Activated B cell treated with CpG ODN at 0.5 μM for 24 hours (primary cell): ENCODE measurements at places on chromosomes 2 and 18.

DNA sequence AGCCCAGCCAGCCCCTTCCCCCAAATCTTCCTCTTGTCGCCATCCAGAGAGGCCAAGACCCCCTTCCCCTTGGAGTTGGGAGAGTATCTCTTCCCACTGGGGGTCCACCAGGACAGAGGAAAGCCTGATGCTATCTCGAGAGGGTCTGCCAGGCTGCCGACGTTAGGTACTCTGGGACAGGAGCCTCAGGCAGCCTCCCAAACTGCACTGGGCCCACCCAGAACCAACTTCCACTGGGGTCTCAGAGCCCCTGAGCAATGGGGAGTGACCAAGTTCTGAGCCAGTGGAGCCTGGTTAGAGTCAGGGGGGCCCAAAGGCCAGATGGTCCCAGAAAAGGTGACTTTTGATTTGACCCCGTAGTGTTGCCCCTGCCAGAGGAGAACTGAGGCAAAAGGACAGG, 189.1 kb downstream of the INHBB start:
- no peak for DNase-seq

DNA sequence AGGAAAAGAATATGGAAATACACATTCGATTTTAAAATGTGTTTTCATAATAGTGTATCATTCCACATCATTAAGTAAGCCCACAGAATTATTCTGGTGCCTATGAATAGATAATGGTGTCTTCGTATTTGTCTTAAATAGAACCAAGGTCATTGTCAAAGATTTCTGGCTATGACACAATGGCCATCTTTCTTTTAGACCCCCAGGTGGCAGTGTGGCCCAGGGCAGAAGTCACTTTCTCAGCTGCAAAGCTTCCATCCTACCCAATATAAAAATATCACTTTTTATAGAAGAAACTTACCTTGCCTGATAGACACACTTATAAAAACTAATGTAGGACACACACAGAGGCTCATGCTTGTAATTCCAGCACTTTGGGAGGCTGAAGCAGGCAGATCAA, 57.5 kb downstream of the ZRANB3 start:
- no peak for DNase-seq

DNA sequence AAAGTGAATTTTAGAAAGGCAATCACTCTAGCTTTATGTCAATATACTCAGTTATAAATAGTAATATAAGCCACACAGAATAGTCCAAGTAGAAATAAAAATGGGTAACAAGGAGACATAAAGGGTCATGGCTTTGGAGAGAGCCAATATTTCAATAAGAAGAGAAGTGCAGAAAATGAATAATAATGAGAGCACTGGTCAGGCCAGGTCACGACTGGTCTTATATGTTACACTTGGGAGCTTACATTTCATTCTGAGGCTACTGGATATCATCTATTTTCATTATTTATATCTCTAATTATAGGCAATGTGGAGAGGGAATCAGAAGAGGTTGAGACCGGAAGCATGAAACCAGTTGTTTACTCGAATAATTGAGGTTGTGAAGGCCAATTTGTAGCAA, 180.8 kb upstream of the PID1 start:
- no peak for DNase-seq

DNA sequence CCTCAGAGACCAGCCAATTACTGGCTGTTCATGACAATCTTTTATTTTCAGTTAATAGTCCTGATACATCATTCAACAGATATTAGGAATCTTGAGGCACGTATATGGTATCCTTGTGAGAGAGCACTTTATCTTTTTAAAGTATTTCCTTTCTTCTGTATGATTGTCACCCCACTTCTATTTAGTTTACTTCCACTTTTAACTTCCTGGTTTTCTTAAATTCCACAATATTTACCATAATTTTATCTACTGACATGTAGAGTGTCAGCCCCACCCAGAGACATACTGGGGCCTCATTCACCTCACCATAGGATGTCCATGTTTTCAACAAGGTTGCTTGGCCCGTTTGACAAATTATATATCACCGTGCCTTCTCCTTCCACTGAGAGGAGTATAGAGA, 182.9 kb upstream of the ID2 start:
- no peak for DNase-seq

DNA sequence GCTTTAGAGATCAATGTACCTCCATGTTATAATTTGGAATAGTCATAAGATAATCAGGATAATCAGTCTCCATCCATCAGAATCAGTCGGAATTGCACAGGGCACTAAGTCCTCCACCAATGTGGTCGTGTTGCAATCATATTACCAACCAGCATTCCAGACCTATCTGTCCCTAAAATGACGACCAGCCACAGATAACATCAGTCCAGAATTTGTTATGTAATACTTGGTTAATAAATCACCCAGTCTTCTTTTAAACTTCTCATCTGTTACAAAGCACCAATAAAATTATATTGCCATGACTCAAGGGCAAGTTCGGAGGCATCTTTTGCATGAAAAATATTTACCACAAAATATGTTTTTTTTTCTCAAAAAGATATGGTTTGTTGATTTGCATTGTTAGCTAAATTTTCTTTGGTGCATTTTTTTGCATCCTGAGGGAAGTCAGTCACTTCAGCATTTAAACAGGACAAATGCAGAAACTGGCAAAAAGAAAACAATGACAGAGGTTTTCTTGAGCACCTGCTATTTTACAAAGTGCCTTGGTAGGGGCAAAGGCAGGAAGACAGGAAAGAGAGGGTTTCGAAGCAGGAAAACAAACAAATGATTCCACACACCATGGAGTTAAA, 29.3 kb downstream of the PIEZO2 start:
- no peak for DNase-seq

GRCh38 chr2:73081181-73081671, 9.7 kb upstream of the SFXN5 start:
- no peak for DNase-seq

GRCh38 chr2:233164128-233164635, 87.3 kb upstream of the ATG16L1 start:
- DNase-seq: no peak

DNA sequence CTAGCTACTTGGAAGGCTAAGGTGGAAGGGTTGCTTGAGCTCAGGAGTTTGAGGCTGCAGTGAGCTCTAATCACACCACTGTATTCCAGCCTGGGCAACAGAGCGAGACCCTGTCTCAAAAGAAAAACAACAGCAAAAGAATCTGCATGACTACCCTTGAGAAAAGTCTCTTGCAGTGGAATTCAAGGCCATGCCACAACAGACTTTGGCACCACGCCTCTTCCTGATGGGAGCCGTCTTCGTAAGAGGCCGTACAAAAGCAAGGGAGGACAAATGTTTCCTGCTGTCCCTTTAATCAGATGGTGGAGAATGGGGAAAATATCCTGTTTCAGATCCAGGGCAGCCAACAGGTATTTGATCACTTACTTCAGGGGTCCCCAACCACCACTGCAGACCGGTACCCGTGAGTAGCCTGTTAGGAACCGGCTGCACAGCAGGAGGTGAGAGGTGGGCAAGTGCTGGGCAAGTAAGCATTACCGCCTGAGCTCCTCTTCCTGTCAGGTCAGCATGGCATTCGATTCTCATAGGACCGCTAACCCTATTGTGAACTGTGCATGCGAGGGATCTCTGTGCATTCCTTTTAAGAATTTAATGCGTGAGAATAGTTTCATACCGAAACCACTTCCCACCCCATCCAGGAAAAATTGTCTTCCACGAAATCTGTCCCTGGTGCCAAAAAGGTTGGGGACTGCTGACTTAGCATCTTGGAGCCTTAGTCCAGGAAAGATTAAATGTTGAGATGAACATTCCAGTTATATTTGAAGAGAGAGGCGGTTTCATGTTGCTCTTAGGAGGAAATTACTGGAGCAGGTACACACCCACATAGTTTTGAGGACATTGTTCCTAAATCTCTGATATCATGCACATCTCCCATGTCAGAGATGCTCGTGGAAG, 94.4 kb upstream of the XPO1 start:
- no peak for DNase-seq

DNA sequence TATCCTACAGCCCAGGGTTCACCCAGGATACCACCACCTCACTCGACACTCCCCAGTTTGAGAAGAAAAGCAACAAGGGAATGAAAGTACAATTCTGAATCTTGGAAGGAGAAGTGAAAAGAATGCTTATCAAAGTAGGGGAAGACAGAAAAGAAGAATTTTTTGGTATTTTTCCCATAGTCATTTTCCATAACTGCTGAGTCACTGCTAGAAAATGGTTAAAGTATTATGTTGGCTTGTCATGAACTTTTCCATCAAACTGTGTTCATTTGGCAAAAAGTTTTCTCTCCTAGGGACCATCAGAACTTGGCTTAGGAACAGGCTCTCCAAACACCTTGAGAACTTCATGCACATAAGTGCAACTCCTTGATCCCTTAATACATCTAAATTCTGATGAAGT, 192.0 kb downstream of the BCL11A start:
- DNase-seq: no peak

DNA sequence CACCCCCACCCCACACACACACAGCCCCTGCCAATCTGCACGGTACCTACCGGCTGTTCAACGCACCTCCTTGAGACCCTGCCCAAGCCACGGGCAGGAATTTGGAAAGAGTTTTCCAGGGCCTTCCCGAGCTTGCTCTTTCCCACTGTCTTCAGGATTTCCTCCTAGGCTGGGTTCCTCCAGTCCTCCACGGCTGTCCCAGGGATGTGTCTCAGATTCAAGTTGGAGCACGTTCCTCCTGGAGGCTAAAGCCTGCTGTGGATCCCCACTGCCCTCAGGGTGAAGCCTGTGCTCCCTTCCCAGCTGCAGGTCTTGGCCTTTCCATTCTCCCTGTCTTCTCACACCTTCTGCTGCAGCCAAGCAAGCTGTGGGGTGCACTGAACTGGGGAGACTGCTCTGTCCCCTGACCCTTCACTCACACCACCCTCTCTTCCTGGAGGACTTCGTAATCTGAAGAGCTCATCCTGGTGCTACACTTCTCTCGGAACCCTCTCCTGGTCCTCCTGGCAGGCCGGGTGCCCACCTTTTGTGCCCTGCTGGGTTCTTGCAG, 54.9 kb upstream of the HS6ST1 start:
- no peak for DNase-seq

DNA sequence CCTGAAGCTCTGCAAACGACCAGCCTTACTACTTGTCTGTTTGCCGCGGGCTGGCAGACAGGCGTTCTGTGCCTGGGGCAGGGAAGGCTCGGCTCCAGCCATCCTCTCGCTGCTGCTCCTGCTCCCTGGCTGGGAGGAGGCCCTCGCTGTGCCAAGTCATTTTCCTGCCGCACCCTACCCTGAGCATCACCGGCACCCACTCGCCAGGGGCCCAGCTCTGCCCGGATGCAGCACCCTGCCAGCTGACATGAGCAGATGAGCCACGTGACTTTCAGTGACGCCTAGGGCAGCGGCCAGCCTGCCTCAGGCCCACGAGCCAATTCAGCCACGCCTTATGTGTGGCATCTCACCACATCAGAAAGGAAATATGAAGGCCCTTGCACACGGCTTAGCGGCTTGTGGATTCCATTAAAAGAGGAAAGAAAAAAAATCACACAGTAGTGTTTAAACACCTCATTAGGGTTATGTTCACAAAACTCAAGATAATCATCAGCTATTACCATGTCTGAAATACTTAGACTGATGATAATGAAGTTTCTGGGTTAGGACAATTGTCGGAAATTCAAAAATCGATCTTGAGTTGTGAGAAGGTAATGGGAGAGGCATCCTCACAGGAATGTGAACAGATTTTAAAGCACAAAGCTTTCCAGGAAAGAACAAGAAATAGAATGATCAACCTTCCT, 250.5 kb downstream of the TWIST2 start:
- no peak for DNase-seq

- DNase-seq: no peak
Observed at GRCh38 chr2:20418519-20418918, 28.4 kb upstream of the RHOB start.

GRCh38 chr2:79734518-79734917, 221.7 kb downstream of the CTNNA2 start:
- DNase-seq: no peak

GRCh38 chr2:72573232-72573631, 252.6 kb downstream of the EXOC6B start:
- no peak for DNase-seq

- no peak for DNase-seq
Observed at GRCh38 chr2:45029215-45029614, 20.0 kb upstream of the SIX2 start.

GRCh38 chr2:188248513-188248912, 43.2 kb upstream of the GULP1 start:
- no peak for DNase-seq

DNA sequence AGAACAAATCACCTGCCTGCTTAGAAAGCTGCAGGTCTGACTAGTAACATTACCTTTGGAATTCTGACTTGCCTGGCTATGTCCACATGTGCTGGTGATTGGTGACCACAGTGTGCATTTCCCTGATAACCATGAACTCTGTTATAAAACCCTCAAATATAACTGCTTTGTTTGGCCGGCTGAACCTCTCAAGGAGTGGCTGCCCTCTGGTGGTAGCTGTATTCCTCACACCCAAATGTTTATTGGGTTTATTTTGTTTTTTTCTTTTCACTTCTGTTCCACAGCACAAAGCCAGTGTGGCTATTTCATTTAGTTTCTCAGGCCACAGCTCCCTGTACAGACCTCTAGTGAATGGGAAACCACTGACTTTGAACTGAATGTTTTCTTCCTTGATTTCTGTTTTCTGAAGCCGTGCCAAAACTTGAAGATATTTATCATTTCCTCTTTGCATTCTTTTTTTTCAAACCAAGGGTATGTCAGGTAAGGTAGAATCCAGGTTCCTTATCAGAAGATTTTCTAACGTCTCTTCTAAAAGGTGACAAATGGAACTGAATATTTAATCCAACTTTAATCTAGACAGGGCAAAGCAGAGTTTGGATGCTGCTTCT, 549.0 kb upstream of the VRK2 start:
- no peak for DNase-seq

GRCh38 chr2:164621764-164622105, 453 bp upstream of the GRB14 start:
- no peak for DNase-seq

GRCh38 chr2:64400733-64401528, 53.0 kb upstream of the LGALSL start:
- no peak for DNase-seq

GRCh38 chr18:23397907-23398306, 55.2 kb upstream of the RIOK3 start:
- no peak for DNase-seq

GRCh38 chr2:111149882-111150455, 29.3 kb downstream of the BCL2L11 start:
- DNase-seq: no peak
